ENCODE measurements at places on chromosomes 2 and 18.

- DNase-seq, result no peak
- H3K36me3 ChIP-seq, result no peaks in the 10 kb centered on the region
- H3K27ac ChIP-seq, result no peak overlapping the region
- no peaks in the 10 kb centered on the region for H3K27me3 ChIP-seq
- H3K4me3 ChIP-seq, result no peak overlapping the region
Measured at GRCh38 chr2:224263571-224264043, 138.3 kb downstream of the FAM124B start.

DNA sequence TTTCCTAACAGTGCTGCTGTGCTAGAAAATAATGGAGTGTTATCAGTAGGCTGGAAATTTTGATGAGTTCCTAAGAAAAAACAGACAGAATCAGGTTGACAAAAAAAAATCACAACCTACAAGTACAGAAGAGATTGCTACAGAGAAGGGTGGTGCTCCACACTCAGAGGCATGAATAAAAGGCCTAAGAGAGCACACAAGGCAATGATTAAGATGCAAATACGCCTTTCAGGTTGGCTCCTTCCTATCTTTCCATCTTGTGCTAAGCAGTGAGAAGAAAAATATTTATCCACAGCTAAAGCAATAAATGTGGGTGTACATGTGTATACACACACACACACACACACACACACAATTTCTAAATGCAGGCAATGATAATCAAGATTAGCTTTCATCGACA lies 130.6 kb upstream of the UBE2E3 start:
- H3K27ac ChIP-seq, result no peak overlapping the region
- no peaks in the 10 kb centered on the region for H3K27me3 ChIP-seq
- H3K4me1 ChIP-seq, result no peaks in the 10 kb centered on the region
- H3K4me3 ChIP-seq, result no peak overlapping the region

GRCh38 chr2:144580521-144581161 lies 60.7 kb upstream of the ZEB2 start:
- no peak overlapping the region for H3K27ac ChIP-seq
- no peak for DNase-seq
- no peak overlapping the region for H3K4me3 ChIP-seq
- H3K27me3 ChIP-seq, result no peaks in the 10 kb centered on the region

GRCh38 chr2:26139269-26140183 lies 33.4 kb upstream of the GAREM2 start:
- H3K36me3 ChIP-seq, result peaks cover 18% of the 10 kb centered on the region
- no peaks in the 10 kb centered on the region for H3K27me3 ChIP-seq
- DNase-seq, result no peak
- no peaks in the 10 kb centered on the region for H3K4me1 ChIP-seq
- H3K4me3 ChIP-seq, result no peak overlapping the region
- H3K27ac ChIP-seq, result no peak overlapping the region

DNA sequence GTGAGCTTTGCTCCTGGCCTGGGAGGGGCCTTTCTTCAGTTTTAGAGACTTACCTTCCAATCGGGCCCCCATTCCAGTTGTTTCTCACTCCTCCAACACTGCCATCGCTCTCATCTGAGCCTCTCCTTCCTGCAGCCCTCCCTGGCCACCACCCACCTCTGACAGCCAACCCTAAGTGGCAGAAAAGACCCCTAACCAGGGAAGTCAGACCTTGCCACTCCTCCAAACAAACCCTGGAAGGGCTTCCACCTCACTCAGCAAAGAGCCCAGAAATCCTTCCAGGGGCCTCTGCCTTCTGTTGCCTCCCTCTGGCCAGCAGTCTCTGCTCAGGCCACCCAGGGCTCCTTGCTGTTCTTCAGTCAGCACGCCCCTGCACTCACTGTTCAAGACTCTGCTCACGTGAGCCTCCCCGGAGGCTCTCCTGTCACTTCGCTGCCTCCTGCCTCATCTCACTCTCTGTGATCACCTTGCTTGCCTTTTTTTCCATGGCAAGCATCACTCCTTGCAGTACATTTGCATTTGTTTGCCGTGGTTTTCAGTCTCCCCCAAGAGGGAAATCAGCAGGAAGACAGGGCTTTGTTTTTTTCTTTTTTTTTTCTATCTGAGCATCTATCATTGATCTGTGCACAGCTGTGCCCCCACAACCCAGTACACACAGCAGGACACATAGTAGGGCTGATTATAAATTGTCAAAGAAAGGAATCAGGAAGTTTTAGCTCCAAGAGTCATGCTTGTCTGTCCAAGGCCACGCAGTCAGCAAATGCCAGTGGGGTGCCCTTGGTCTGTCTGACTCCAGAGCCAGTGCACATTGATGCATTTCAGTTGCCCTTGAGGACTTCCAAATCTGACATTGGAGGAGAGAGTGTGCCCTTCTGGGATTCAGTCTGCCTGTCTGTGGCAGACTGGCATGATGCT lies 83.9 kb downstream of the INHBB start:
- H3K4me1 ChIP-seq, result no peaks in the 10 kb centered on the region
- no peak overlapping the region for H3K27ac ChIP-seq
- H3K36me3 ChIP-seq, result no peaks in the 10 kb centered on the region
